Heart right ventricle (tissue), 16 donors: ENCODE measurements at places on chromosomes 6 and 20. TPM values are rescaled to one million over a fixed set of nuclear protein-coding genes. Genes with fewer than 3 reads are reported as not detected.

Gene VIP
- polyA plus RNA-seq = 0.30 TPM

Gene ZNF391
- polyA plus RNA-seq = 0.51 TPM

Gene POLH
- 2.1 TPM for polyA plus RNA-seq

Gene LGSN
- not detected for polyA plus RNA-seq

Gene HSPA1L
- 1.4 TPM for polyA plus RNA-seq

Gene MBOAT1
- 3.7 TPM for polyA plus RNA-seq

Gene CTCFL
- not detected for polyA plus RNA-seq

Gene OVOL2
- not detected for polyA plus RNA-seq

Gene TREML2
- not detected for polyA plus RNA-seq

Gene HSPA12B
- polyA plus RNA-seq = 19.7 TPM

Gene TNFRSF6B
- polyA plus RNA-seq = 12.5 TPM
